ENCODE measurements at places on chromosomes 3 and 15. TPM values are rescaled to one million over a fixed set of nuclear protein-coding genes. Genes with fewer than 3 reads are reported as not detected.

SLC28A2 gene
- total RNA-seq = not detected

DNA sequence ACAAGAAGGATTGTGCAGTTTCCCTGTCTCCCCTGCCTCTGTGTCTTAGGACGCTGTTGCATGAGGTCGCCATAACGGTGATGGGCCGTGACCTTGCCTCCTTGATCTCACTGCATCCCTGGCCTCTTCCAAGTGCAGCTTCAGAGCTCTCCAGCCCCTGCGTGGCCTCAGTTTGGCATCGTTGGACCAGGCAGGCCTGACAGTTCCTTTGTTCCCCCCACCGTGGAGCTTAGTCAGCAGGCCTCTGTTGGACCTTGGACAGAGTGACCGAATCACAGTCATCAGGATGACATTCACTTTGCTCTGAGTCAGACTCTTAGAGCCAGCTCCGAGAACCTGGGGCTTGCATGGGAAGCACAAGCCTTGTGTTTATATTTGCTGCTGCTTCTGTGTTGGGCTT, 139.4 kb downstream of the OPA1 start:
- H3K27ac ChIP-seq = no peak overlapping the region
- no peaks in the 10 kb centered on the region for H3K27me3 ChIP-seq
- H3K4me1 ChIP-seq = no peaks in the 10 kb centered on the region

- H3K27me3 ChIP-seq = peaks cover 2% of the 10 kb centered on the region
- no peak overlapping the region for H3K27ac ChIP-seq
- no peaks in the 10 kb centered on the region for H3K36me3 ChIP-seq
- no peaks in the 10 kb centered on the region for H3K4me1 ChIP-seq
These were observed 100.7 kb upstream of the KCNMB2 start for GRCh38 chr3:178435575-178435974.

DNA sequence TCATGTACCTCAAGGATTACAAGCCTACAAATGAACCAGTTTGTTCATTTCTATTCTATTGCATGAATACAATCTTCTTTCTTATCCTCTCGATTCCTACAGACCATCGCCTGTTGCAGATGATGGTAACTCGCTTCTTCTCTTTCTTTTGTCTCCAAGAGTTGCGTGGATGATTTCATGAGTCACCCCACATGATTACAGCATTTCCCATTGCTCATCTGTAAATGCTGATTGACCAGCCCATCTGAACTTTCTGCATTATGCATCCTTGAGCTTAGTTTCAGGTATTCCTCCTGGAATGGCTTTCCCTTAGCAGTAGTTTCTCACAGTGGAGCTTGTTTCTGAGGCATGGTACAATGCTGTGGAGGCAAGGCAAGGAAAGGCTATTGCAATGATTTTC, 109.6 kb upstream of the TOPAZ1 start:
- H3K4me1 ChIP-seq = peaks cover 15% of the 10 kb centered on the region
- DNase-seq = no peak
- H3K4me3 ChIP-seq = no peak overlapping the region

DNA sequence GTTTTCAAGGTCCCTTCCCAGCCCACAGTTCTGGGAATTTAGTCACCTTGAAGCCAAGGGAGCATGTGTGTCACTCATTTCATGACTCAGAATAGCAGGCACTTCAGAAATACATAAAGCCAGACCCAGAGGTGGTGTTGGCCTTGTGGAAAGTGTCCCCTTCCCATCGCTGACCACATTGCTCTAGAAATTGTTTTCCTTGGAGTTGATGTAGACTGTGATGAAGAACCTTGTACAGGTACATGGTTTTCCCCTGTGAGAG, 158.8 kb downstream of the SLCO3A1 start:
- peaks cover 44% of the 10 kb centered on the region for H3K4me1 ChIP-seq
- H3K36me3 ChIP-seq = no peaks in the 10 kb centered on the region
- no peaks in the 10 kb centered on the region for H3K27me3 ChIP-seq
- DNase-seq = peak; percentile 19
- peak overlapping the region; percentile 17 for H3K4me3 ChIP-seq
- no peak overlapping the region for H3K27ac ChIP-seq

- no peak for DNase-seq
- no peak overlapping the region for H3K4me3 ChIP-seq
- H3K4me1 ChIP-seq = no peaks in the 10 kb centered on the region
- no peaks in the 10 kb centered on the region for H3K36me3 ChIP-seq
- H3K27me3 ChIP-seq = no peaks in the 10 kb centered on the region
These were observed 312.3 kb upstream of the ONECUT1 start for GRCh38 chr15:53102483-53102882.

GRCh38 chr3:50264383-50264963, 4.5 kb upstream of the SEMA3B start:
- no peaks in the 10 kb centered on the region for H3K36me3 ChIP-seq
- H3K4me1 ChIP-seq = peaks cover 4% of the 10 kb centered on the region
- H3K27me3 ChIP-seq = peaks cover 15% of the 10 kb centered on the region
- no peak overlapping the region for H3K4me3 ChIP-seq
- no peak overlapping the region for H3K27ac ChIP-seq

UBA7 gene
- 69.9 TPM for total RNA-seq

- no peaks in the 10 kb centered on the region for H3K27me3 ChIP-seq
- peaks cover 17% of the 10 kb centered on the region for H3K36me3 ChIP-seq
- H3K4me3 ChIP-seq = no peak overlapping the region
- H3K27ac ChIP-seq = no peak overlapping the region
- no peak for DNase-seq
These were observed 29.9 kb downstream of the SLC49A4 start for GRCh38 chr3:122824465-122825381.

ARNT2 gene
- 0.34 TPM for total RNA-seq

DNA sequence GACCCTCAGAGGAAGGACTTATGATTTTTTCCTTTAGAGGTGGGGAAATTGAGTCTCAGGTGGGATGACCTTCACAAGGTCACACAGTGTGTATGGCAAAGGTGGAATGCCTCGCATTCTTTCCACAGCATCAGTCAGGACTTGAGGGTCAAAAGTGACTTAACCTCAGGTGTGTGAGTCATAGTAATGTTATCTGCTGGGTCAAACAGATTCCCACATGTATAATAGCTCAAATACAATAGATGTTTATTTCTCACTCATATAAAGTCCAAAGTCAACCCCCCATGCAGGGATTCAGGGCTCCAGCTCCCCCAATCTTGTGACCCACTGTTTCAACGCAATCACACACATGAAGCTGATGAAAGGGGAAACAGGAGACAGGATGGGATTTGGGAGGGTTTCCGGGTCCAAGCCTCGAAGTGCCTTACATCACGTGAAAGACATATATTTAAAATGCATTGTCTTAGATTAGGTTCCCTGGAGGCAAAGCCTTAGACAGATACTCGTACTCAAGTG, 34.0 kb upstream of the CCDC174 start:
- no peak overlapping the region for H3K27ac ChIP-seq
- H3K4me1 ChIP-seq = no peaks in the 10 kb centered on the region
- H3K36me3 ChIP-seq = no peaks in the 10 kb centered on the region
- DNase-seq = no peak
- peaks cover 14% of the 10 kb centered on the region for H3K27me3 ChIP-seq

KCNMB3 gene
- 0.34 TPM for total RNA-seq

DNA sequence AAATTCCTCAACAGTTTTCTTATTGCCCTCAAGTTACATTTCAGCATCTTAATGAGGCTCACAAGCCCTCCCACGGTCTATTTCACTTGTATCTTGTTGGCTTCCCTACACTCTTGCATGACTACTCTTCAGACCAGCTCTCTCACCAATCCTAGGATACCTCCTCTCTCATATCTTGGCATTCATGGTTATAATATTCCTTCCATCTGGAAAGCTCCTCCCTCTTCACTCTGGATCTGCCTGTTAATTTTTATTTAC, 8.5 kb upstream of the CCDC80 start:
- peaks cover 5% of the 10 kb centered on the region for H3K27me3 ChIP-seq
- no peak for DNase-seq
- H3K27ac ChIP-seq = no peak overlapping the region
